ENCODE measurements at places on chromosomes 5 and 9. TPM values are rescaled to one million over a fixed set of nuclear protein-coding genes. Genes with fewer than 3 reads are reported as not detected.

ZFP2 gene
- 0.39 TPM for total RNA-seq

TSSK1B gene
- total RNA-seq, result 0.26 TPM

ERAP2 gene
- total RNA-seq, result 2.8 TPM

WDR31 gene
- 0.91 TPM for total RNA-seq

QRFP gene
- not detected for total RNA-seq

Measured in epithelial cell of alveolus of lung (primary cell).